ENCODE measurements at places on chromosomes 7 and 10.

DNA sequence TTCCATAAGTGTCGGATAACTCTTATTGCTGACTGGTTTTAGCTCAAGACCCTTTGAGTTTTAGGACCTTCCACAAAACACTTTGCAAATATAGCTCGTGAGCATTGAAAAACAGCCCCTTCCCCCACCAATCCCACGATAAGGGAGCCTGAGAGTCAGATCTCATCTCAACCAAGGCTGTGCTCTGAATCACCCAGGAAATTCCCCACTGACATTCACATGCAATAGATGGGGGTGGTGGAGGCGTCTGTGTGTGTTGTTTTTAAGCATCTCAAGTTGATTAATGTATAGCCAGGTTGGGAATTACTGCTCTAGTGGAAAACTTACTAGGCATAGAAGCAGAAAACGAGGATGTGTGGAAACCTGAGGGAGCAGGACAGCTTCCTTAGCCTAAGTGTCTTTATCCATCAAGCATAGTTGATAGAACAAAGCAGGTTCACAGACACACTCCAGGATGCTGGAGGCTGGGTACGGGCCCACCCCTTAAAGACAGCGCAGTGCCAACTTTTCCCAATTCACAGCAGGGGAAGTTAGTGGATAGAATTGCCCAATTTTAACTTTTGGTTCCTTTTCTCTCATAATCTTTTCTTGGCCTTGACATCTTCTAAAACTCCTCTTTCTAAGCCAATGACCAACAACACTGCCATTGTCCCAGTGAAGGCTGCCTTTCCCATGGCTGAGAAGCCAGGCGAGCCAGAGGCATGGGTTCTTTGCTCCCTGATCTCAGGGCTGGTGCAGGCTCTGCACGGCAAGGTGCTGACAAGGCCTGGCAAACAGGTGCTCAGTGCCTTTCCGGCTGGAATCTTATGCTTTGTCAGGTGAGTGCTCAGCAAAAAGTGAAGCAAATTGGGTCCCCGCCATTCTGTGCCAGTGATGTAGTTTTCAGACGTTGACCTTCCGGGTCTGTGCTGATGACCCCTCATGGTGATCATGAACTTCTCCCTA lies 98.5 kb upstream of the INSIG1 start:
- peak; percentile 76 for DNase-seq

DNA sequence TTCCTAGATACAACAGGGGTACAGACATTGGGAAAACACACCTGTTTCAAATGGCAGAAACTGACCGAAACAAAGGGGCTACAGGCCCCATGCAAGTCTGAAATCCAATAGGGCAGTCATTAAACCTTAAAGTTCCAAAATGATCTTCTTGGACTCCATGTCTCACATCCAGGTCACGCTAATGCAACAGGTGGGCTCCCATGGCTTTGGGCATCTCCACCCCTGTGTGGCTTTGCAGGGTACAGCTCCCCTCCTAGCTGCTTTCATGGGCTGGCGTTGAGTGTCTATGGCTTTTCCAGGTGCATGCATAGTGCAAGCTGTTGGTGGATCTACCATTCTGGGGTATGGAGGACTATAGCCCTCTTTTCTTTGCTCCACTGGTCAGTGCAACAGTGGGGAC lies 248.1 kb upstream of the RHOBTB1 start:
- DNase-seq = no peak

- DNase-seq = no peak
These were observed 81.9 kb upstream of the PRKG1 start for GRCh38 chr10:50992356-50992901.

GRCh38 chr10:69774596-69774995 lies 27.1 kb upstream of the COL13A1 start:
- DNase-seq = no peak

DNA sequence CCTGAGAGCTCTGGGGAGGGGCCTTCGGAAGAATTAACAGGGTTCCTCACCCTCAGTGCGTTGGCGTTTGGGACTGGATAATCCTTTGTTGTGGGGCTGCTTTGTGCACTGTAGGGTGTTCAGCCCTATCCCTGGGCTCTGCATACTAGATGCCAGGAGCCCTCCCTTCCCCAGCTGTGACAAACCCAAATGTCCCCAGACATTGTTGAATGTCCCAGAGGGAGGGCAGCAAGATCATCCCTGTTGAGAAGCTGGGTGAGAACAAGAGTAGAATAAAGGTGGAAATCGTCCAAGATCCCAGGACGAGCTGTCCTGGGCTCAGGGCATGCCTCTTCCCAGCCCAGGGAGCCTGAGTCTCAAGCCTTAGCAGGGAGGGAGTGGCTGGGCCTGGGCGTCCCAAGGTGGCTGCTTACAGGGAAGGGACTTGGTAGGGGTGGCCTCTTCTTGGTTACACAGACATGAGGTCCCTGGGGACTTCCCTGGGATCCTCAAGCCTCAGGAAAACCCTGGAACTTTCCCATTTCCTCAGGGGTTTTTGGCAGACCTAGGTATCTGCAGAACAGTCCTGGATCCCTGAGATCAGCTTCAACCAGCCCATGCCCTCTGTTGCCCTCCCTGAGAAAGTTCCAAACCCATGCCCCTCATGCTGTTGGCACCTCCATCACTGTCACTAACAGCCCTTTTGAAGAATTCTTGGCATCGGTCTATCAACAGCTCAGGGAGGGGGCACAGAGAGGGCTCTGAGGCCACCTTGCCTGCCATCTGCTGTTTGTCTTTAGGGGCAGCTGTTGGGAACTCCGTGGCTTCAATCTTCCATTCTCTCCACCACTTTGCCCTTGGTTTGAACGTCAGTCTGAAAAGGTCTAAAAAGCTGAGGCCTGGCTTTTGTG lies 53.7 kb downstream of the GOLGA7B start:
- no peak for DNase-seq

DNA sequence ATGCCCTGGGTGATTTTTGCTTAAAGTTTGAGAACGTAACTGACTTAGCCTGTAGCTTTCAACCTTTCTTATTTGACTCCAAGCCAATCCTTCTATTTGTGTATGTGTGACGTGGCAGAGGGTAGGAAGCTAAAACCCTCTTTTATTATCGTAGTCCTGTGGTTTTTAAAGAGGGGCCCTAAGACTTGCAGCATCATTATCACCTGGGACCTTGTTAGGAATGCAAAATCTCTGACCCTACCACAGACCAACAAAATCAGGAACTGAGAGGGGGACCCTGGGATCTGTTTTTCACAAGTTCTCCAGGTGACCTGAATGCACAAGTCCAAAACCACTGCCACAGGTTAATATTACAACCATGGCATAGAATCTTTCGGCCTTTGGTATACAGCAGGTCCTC lies 80.1 kb downstream of the OSBPL3 start:
- DNase-seq = no peak

DNA sequence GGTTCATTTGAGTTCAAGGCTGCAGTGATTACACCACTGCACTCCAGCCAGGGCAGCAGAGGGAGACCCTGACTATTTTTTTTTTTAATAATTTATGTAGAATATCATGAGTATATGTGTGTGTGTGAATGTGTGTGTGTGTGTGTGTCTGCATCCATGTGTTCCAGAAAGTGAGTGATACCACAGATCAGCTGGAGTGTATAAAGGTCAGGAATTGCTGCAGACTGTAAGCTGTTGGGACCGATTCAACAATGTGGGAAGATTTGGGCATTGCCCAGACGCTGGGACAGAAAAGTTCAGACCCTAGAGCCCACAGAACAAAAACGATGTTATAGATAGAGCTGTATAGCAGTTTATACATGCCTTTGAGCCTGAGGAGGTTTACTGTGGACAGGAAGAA lies 435.6 kb downstream of the CCSER2 start:
- no peak for DNase-seq

DNA sequence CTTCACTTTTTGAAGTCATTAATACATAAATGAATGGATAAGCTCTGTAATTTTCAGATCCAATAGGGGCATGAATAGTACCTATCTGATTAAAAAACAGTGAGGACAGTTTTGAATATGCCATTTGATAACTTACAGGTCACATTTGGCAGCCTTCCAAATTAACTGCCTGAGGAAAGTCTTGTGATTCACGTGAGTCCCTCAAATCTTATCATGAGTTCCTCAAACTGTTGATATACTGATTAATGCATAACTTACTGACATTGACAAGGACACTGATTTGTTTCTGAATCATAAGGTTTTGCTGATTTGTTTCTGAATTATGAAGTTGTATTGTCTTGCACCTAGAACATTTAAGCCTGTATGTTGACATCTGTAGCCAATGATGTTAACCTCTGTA lies 55.1 kb downstream of the ANKMY2 start:
- no peak for DNase-seq

GRCh38 chr10:1153251-1153763 lies 97.1 kb downstream of the WDR37 start:
- no peak for DNase-seq

GRCh38 chr7:142954680-142955268 lies 7.4 kb downstream of the KEL start:
- no peak for DNase-seq

GRCh38 chr10:32938554-32939061 lies 19.4 kb downstream of the ITGB1 start:
- no peak for DNase-seq

- no peak for DNase-seq
These were observed 400.3 kb downstream of the RPS24 start for GRCh38 chr10:78433766-78434535.

DNA sequence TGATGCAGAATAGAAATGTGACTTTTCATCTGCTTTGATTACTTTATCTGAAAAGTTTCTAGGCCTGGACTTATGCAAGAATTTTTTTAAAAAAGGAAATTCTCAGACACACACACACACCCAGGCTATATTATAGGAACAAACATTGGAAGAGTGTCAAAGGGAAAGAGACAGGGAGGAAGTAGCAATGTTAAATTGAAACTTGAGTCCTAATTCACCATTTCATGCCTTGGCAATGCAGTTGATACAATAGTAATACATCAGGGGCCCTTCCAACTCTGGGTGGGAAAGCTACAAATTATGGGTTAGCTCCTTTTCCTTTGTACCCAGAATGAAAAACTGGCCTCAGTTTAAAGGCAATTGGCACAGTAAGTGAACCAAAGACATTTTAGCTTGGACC lies 258.0 kb upstream of the LYZL1 start:
- no peak for DNase-seq

DNA sequence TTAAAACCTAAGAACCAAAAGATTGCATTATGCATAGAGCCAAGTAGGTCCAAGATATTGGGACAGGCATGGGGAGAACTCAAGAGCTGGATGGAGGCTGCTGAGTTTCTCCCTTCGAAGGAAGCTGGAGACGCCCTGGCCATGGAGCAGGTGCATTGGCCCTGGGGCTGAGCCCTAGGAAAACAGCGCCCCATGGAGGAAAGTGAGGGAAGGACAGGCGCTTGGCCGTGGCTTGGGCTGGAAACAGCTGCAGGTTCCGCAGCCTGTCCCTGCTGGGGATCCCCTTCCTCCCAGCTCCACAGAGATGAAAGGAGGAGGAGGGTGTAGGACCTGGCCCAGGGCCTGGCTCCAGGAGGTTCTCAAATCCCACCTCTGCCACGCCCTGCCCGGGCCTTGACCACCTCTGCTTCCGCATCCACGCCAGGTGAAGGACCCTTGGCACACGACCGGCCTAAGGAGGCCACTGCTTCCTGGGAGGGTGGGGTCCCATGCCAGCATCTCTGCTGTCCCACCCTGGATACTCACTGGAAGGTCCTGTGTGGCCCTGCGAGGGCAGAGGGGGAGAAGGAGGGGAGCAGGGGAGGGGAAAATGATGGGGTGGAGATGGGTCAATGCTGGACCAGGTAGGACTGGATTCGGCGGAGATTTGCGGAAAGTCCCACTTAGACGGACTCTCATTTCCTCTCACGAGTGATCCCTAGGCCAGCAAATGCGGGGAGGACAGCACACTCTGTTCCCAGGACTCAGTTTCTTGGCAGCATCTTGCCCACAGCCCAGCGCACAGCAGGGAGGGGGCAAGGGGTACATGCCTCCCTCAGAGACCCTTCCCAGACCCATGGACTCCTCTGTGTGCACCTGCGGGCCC lies 258.6 kb upstream of the TCERG1L start:
- DNase-seq = peak; percentile 6

- DNase-seq = no peak
These were observed 11.7 kb downstream of the ORAI2 start for GRCh38 chr7:102444961-102445673.

DNA sequence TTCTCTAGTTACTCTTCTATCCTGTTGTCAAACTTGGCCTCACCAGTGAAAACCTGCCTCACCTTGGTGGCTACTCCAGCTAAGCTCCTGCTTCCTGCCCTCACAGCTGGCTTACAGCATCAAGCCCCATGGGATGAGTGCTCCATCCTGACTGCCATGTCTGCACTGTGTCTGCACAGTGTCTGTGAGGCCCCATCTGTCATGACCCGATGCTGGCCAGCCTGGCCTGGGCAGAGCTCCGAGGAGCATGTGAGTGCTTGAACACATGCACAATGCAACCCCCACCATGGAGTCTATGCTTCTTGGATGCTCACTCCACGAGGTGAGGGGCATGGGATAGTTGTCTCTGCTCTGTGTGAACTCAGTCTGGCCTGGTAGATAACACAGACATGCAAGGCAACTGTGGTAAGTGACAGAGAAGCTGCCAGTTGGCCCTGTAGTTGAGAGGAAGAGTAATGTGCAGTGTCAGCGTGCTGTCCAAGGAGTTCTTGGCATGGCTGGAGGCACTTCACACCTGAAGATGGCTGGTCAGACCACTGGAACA lies 207.1 kb upstream of the ZNF32 start:
- DNase-seq = no peak

DNA sequence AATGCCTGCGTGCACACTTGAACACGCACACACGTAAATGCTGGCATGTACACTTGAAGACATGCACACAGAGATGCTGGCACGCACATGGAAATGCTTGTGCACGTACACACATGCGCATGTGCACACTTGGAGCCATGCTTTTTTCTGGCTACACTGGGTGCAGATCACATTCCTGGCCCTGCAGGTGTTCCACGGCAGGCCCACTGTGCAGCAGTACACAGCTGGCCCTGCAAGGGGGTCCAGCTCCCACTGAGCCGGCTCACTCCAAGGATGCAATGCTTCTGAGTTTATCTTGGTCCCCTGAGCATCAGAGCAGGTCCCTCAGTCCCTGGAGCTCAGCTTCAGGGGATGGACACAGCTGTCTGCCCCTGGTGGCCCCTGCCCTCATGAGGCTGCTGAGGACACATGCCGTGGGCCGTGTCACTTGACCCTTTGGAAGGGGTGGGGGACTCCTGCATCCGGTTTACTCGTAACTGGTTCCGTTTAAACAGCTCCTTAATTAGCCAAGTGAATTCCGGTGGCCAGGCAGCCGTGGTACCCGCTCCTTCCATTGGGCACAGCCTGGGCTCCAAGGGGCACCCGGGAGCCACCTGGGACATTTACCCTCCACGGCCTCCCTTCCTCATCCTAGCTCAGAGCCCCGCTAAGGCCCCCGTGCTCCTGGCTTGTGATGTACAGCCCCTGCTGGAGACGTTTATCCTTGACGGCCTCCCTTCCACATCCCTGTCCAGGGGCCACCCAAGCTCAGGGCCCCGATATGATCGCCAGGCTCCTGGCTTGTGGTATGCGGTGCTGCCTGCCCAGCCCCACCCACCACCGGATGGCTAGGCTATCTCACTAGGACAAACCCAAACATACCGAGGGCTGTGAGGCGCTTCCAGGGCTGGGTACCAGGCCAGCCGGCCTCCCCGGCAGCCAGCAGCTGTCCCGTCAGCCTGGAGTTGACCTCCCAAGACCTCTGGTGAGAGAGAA lies 39.5 kb upstream of the DPYSL4 start:
- DNase-seq = no peak

Measured in stimulated activated CD4-positive, alpha-beta T cell treated with anti-CD3 and anti-CD28 coated beads, Interleukin-2, amount 100 ng/mL, for 24 hours (primary cell).